Dermis microvascular lymphatic vessel endothelial cell (primary cell): ENCODE measurements at places on chromosomes 11 and 22.

GRCh38 chr22:39472570-39473556 lies 16.1 kb downstream of the MGAT3 start:
- DNase-seq = no peak

- DNase-seq = no peak
Measured at GRCh38 chr11:133228471-133229329, 303.6 kb downstream of the OPCML start.

- no peak for DNase-seq
Measured at GRCh38 chr11:128389461-128389976, 197.8 kb downstream of the ETS1 start.

DNA sequence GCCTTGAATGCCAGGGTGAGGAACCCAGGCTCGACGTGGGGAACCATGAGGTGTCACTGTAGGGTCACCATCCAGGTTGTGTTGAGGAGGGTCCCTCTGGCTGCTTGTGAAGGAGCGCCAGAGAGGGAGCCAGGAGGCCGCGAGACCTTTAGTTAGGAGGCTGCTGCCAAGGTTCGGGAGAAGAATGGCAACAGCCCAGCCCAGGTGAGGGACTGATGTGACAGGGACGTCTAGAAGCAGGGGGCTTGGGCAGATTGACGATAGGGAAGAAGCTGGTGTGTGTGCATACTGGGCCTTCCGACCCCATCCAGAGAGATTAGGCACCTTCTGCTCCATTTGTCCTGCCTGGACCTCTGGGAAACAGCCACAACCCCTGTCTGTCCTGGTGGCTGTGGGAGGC lies 49.0 kb downstream of the MYO7A start:
- DNase-seq = no peak

- DNase-seq = no peak
Measured at GRCh38 chr11:134893810-134894685, 482.0 kb upstream of the B3GAT1 start.

GRCh38 chr11:123409456-123410217 lies 20.4 kb upstream of the GRAMD1B start:
- DNase-seq = no peak

- no peak for DNase-seq
Measured at GRCh38 chr22:23255506-23256170, 75.3 kb downstream of the BCR start.

GRCh38 chr11:126496576-126497337 lies 141.3 kb downstream of the ST3GAL4 start:
- no peak for DNase-seq

- DNase-seq = no peak
Measured at GRCh38 chr11:81787584-81788049, 946.0 kb downstream of the FAM181B start.

GRCh38 chr11:57512646-57513451 lies 2.7 kb downstream of the SLC43A1 start:
- no peak for DNase-seq

GRCh38 chr11:100703139-100703538 lies 16.1 kb downstream of the ARHGAP42 start:
- DNase-seq = no peak

DNA sequence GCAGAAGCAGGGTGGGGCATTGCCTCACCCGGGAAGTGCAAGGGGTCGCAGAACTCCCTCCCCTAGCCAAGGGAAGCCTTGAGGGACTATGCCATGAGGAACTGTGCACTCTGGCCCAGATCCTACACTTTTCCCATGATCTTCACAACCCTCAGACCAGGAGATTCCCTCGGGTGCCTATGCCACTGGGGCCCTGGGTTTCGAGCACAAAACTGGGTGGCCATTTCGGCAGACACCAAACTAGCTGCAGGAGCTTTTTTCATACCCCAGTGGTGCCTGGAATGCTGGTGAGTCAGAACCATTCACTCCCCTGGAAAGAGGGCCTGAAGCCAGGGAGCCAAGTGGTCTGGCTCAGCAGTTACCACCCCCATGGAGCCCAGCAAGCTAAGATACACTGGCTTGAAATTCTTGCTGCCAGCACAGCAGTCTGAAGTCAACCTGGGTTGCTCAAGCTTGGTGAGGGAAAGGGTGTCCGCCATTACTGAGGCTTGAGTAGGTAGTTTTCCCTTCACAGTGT lies 573.7 kb upstream of the ANO3 start:
- no peak for DNase-seq

DNA sequence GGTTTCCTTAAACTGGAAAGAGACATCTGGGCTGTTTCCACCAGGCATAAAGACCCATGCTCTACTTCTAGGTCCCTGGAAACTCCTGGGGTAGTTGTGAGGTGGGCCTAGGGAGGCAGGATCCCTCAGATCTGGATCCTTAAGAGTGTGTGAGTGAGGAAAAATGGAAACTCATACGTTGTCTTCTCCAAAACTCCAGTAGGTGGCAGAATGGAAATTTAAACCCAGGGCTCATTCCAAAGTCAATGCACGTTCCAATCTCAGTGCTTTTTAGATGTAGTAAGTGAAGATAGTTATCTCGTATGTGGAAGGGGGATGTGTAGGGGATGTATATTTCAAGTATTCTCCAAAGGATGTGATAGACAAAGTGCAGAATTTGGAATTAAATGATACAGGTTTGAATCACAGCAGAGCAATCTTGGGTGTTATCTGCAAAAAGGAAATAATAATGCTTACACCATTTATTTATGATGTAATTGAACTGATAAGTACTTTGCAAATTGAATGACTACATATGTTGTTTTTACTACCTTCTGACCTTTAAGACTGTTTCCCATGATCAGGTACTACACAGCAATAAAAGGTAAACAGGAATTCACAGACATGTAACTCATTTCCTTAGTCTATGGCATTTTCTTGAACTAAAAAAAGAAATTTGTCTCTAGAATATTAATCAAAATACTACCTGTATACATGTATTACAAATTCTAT lies 13.1 kb upstream of the MMP1 start:
- DNase-seq = peak; percentile 36

DNA sequence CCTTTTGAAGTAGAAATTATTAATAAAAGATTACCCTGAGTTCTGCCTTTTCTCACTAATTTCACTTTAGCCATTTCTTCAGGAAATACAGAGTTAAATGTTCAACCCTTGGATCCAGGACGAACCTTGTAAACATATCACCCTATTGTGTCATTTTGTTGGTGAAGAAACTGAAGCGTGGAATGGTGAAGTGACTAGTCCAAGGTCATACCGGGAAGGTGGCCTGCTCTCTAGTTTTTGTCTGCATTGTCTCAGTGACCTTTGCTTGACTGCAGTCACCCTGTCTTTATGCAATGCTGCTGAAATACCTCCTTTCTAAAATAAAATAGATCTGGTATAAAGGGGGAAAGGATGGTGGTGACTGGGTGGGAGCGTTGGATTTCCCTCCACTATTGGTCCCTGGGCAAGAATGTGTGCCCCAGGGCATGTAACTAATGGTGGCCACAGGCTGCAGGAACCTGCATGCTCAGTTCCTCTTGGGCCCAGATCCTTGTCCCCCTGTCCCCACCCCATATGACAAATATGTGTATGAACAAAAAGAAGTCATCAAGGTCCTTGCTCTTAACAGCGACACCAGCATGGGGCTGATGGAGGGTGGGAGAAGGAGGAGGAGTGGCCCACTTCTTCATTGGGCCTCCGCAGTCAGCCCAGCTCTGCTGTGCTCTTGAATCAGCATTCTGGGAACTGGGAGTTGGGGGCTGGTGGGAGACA lies 977 bp upstream of the SORL1-AS1 start:
- DNase-seq = no peak

DNA sequence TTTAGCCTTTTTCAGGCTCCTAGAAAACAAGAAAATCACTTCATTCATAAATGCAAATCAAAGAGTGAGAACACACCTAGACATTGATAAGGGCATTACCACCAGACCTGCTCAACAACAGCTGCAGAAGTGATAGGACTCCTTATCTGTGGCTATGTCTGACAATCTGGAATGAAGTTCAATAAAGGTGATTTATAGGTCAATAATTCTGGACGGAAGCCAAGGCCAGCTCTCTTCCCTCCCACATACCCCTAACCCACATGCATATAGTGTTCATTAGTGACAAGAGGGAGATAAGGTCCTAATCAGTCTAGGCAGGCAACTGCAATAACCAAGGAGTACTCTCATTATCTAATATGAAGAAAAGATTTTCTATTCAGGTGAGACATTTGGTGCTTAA lies 111.3 kb downstream of the ETS1 start:
- no peak for DNase-seq

DNA sequence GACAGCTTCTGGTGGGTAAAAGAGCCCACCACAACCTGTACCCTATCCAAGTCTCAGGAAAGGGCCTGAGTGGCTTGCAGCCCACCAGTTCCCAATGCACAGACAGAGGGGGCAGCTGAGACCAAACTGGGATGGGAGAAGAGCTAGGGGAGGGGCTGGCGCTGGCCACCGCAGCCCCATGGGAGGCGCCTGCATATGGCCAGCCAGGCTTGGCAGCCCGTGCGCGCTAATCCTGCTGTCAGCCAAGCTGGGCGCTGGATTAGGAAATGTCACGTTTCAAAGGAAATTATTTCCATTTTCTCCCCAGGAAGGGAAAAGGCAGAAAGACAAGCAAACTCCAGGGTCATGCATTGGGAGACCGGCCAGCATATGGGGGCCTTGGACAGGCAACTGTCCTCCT lies 236.8 kb downstream of the BUD13 start:
- no peak for DNase-seq

DNA sequence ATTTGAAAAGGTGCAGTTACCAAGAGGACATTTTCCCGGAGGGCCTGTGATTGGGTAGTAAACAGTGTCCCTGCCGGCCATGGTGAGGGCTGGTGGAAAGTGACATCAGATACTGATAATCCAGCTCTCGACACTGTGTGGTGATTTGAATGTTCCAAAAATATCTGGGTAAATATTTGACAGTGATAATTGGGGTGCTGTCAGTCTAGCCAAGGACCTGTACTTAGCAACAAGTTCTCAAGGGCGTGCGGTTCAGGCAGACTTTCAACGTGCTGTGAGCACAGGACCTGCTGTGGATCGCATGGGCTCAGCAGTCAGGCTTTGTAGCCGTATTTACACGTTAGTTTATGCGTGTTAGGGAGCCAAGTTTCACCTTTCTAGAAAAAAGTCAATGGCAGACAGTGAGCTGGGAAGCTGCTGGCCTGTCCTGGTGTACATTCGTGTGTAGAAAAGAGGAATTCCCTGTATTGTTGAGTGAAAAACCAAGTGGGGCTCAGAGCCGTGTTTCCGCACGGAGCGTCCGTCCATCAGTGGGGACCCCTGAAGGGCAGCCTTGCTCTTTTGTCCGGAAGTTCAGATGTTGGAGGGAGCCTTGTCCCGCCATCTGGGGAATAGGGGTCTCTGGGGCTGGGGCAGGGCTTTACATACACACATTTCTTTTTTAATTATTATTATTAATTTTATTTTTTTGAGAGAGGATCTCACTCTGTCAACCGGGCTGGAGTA lies 11.3 kb downstream of the TRMU start:
- DNase-seq = no peak

DNA sequence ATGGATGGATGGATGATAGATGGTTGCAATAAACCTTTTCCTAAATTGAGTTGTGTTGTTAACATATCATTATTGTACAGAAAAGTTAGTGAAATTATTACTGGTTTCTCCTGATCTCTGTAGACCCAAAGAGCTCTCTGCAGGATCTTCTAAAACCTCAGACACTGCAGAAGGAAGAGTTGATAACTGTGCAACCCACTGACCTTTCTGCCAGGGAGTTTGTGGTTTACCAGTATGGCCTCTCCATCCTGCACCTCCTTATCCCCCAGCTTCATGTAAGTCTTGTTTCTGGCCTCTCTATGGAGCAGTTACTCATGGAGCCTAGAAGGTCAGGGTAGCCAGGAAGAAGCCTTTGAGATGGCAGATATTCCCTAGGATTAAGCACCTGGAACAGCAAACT lies 45.6 kb downstream of the BTG4 start:
- no peak for DNase-seq

DNA sequence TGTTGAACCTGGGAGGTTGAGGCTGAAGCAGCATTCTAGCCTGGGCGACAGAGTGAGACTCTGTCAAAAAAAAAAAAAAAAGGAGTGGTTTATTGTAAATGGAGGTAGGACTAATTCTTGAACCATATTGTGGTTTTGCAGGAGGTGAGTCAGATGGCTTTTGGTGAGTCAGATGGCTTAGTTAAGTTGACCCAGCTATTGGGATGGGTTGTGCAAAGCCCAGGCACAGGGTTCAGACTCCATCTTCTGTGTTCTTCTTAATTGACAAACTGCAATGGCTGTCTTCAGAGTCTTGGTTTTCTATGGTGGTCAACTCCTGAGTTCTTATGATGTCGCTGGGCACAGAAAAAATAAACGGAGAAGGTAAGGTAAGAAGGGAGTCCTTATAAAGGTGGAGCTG lies 182.7 kb downstream of the ADAMTS15 start:
- DNase-seq = no peak

- peak; percentile 61 for DNase-seq
Measured at GRCh38 chr11:128621601-128622501, 34.5 kb upstream of the ETS1 start.

GRCh38 chr22:42431401-42432019 lies 693 bp downstream of the NFAM1 start:
- DNase-seq = no peak

GRCh38 chr11:59862252-59862651 lies 4.0 kb downstream of the TCN1 start:
- no peak for DNase-seq

DNA sequence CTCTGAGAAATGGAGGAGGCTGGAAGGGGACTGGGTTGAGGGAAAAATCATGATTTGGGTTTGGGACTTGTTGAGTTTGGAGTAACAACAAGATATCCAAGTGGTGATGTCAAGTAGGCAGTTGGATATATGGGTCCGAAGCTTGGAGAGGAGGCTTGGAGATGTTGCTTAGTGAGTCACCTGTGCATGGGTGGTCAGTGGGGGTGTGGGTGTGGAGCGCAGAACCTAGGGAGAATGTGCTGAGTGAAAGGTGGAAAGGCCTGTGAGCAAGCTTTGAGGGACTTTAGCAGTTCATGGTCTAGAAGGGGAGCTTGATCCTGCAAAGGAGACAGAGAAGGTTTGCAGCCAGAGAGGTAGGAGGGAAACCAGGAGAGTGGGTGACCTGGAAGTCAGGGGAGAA lies 38.2 kb downstream of the PRDM11 start:
- no peak for DNase-seq

GRCh38 chr11:3163241-3163981 lies 1.7 kb downstream of the OSBPL5 start:
- no peak for DNase-seq

DNA sequence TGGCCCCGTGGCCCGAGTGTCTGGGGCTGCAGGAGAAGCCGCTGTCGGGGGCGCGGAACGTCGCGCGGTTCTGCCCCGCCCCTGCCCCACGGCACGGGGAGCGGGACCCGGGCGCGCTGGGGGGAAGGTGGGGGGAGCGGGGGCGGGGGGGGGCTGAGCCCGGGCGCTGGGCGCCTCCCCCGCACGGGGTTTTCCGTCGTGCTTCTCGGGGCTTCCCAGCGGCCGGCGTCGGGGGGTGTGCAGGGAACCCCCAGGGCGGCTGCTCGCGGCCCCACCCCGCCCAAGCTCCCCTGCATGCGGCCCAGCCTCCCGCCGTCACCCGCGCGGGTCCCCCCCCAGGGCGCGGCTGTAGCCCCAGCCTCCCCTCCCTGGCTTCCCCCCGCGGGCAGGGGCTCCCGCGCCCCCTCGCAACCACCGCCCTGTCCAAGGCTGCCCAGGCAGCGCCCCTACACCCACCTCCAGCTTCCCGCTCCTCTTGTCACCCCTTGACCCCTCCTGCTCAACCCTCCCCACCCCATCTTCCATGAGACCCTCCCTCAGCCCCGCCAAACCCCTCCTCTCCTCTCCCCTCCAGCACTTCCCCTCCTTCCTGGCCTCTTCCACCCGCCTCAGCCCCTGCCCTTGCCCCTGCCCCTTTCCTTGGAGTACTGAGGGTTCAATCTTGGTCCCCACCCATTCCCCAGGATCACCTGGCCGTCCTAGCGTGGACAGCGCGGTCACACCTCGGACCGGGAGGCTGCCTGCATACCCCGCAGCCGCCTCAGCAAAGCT lies 1.7 kb downstream of the IL17REL start:
- DNase-seq = no peak
